Heart right ventricle (tissue), 16 donors: ENCODE measurements at places on chromosomes 7 and 10. TPM values are rescaled to one million over a fixed set of nuclear protein-coding genes. Genes with fewer than 3 reads are reported as not detected.

- no peaks in the 10 kb centered on the region for H3K27me3 ChIP-seq
- DNase-seq, result no peak
- H3K4me1 ChIP-seq, result peaks cover 34% of the 10 kb centered on the region
- H3K27ac ChIP-seq, result peak overlapping the region; percentile 55
- H3K4me3 ChIP-seq, result no peak overlapping the region
- no peaks in the 10 kb centered on the region for H3K36me3 ChIP-seq
These were observed 175.1 kb downstream of the COBL start for GRCh38 chr7:51141451-51142003.

DNA sequence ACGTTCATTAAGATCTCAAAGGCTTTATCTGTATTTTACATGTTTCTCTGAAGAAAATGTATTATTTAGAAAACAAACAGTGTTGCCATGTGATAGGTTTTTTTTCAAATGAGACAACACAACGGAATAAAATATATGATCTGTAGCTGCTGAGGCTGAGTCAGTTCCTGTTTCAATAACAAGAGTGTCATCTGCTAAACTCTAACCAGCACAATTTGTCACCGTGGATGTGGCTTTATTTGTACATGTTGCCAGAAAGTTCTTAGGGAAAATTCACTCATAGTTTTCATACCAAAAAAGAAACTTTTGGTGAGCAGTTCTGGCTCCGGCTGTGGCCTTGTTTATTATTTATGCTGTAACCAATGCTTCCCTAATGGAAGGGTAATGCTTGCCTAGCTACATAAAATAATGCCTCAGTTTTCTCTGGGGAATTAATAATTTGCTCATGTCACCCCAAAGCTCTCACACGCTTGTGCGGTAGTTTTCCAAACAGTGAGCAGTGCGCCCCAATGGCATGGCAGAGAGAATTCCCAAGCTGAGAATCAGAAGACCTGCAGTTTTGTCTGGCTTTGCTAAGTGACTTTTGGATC lies 20.3 kb upstream of the KLF6 start:
- no peaks in the 10 kb centered on the region for H3K36me3 ChIP-seq
- H3K27ac ChIP-seq, result peak overlapping the region; percentile 91
- H3K4me1 ChIP-seq, result peaks cover 10% of the 10 kb centered on the region
- no peak for DNase-seq
- no peaks in the 10 kb centered on the region for H3K27me3 ChIP-seq

DNA sequence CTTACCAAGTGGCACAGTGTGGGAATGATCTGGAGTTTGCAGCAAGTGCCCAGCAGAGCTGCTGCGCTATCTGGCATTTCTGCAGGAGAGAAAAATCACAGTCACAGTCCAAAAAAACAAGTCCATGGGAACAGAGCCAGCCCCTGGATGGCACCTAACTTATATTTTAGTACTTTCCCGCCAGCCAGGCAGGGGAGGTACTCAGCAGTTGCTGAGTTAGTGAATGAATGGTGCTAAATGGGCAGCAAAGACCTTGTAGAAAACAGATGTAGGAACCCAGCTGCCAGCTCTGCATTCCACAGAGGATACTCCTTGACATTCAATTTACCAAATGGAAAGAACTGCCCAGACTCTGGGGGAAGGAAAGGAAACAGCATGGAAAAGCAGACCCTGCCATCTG lies 54.5 kb downstream of the GSDME start:
- no peak overlapping the region for H3K27ac ChIP-seq
- no peak for DNase-seq
- H3K4me1 ChIP-seq, result peaks cover 22% of the 10 kb centered on the region
- no peak overlapping the region for H3K4me3 ChIP-seq
- H3K36me3 ChIP-seq, result no peaks in the 10 kb centered on the region
- H3K27me3 ChIP-seq, result no peaks in the 10 kb centered on the region

The CYP2E1 gene
- 0.80 TPM for polyA plus RNA-seq
